ENCODE measurements at places on chromosomes 1 and 21.

- no peak for DNase-seq
Observed at GRCh38 chr1:104028416-104029035, 278.8 kb downstream of the AMY1C start.

DNA sequence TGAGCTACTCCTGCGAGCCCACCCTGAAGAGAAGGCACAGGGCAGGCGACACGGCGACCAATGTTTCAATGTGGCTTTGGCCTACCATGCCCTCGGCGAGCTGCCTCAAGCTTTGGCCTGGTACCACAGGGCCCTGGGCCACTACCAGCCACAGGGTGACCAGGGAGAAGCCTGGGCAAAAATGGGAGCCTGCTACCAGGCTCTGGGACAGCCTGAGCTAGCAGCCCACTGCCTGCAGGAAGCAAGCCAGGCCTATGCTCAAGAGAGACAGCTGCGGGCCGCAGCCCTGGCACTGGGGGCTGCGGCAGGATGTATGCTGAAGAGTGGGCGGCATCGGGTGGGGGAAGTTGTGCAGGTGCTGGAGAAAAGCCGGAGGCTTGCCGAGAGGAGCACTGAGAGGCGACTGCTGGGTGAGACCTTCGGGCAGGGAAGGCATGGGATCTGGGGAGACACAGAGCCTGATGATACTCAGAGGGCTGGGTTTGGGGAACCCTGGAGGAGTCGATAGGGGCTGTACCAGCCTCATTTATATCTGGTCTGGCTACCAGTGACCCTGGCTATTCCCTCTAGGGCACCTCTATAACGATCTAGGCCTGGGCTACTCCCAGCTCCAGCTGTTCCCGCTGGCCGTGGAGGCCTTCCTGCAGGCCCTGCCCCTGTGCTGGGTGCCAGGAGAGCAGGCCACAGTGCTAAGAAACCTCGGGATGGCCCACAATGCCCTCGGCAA is 2.3 kb downstream of the TTC24 start:
- DNase-seq, result no peak

DNA sequence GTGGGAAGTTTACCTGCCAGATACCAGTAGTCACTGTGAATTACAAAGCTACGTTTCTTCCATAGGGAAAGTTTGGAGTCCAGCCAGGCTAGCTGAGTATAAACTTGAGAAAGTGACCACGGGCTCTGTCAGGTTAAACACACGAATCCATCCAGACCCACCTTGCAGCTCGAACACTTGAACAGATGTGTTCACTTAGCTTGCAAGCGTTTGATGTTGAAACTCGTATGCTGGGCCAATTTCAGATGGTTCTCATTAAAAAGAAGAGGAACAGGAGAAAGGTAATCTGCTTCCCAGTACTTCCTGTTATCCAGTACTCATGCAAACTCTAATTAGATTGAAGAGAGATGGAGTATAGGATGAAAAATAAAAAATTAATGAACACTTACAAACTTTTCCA is 636.4 kb downstream of the SMYD3 start:
- DNase-seq, result no peak

GRCh38 chr1:183279835-183280234 is 93.8 kb downstream of the LAMC2 start:
- peak; percentile 99 for DNase-seq

GRCh38 chr21:41928621-41929220 is 25.1 kb downstream of the C2CD2 start:
- no peak for DNase-seq

GRCh38 chr1:155978973-155979429 is 654 bp upstream of the ARHGEF2 start:
- peak; percentile 69 for DNase-seq

DNA sequence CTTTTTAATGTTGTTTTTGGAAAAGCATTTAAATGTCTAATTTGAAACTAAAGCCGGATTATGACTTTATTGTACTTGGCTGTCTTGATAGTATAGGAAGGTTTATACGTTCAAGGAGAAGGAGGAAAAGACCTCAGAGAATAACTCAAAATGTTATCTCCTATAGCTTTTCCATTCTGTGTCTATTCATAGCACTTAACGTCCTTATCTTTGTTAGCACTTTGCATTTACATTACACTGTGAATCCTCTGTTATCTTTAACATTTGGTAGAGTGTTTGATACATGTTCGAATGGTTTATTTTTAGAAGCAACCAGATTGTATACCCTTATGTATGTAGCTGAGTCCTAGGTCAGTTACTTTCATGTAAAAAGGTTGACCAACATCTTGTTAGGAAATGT is 50.8 kb upstream of the PODN start:
- no peak for DNase-seq
